ENCODE measurements at places on chromosomes 16 and 17. TPM values are rescaled to one million over a fixed set of nuclear protein-coding genes. Genes with fewer than 3 reads are reported as not detected.

CCDC154 gene
- 0.32 TPM for total RNA-seq

TBC1D3C gene
- total RNA-seq, result not detected

GP1BA gene
- total RNA-seq, result not detected

HOXB4 gene
- 3.3 TPM for total RNA-seq

MARCHF10 gene
- total RNA-seq, result under 0.01 TPM

TCAP gene
- total RNA-seq, result 0.34 TPM

JUP gene
- total RNA-seq, result 3.0 TPM

TNS4 gene
- not detected for total RNA-seq

ITGAL gene
- total RNA-seq, result not detected

TRAF4 gene
- total RNA-seq, result 23.8 TPM

GP2 gene
- total RNA-seq, result not detected

CASKIN2 gene
- 3.8 TPM for total RNA-seq

CCL17 gene
- total RNA-seq, result not detected

KRTAP4-3 gene
- not detected for total RNA-seq

CCL13 gene
- not detected for total RNA-seq

CFAP119 gene
- total RNA-seq, result 0.69 TPM

GRB7 gene
- total RNA-seq, result 0.16 TPM

TEDC2 gene
- total RNA-seq, result 0.34 TPM

POLDIP2 gene
- 47.1 TPM for total RNA-seq

KRT32 gene
- total RNA-seq, result not detected

SSTR5 gene
- not detected for total RNA-seq

CBX4 gene
- 6.5 TPM for total RNA-seq

ZNF768 gene
- 15.3 TPM for total RNA-seq

PERCC1 gene
- not detected for total RNA-seq

KIF18B gene
- 0.77 TPM for total RNA-seq

MT1G gene
- not detected for total RNA-seq

PTRH2 gene
- total RNA-seq, result 23.6 TPM

CTF1 gene
- total RNA-seq, result 4.3 TPM

PRDM7 gene
- not detected for total RNA-seq

GINS3 gene
- total RNA-seq, result 1.0 TPM

MYLK3 gene
- 0.34 TPM for total RNA-seq

CPHXL2 gene
- total RNA-seq, result not detected

CMTM1 gene
- 1.5 TPM for total RNA-seq

NBR1 gene
- total RNA-seq, result 72.9 TPM

TEN1 gene
- 13.1 TPM for total RNA-seq

SLC47A2 gene
- total RNA-seq, result not detected

SMTNL2 gene
- total RNA-seq, result 0.47 TPM

SLC9A5 gene
- total RNA-seq, result 2.2 TPM

KRTAP9-3 gene
- total RNA-seq, result not detected

CSH1 gene
- not detected for total RNA-seq

ERBB2 gene
- total RNA-seq, result 24.6 TPM

RUNDC3A gene
- 0.17 TPM for total RNA-seq

MSRB1 gene
- total RNA-seq, result 7.8 TPM

KRTAP4-5 gene
- not detected for total RNA-seq

ZFHX3 gene
- total RNA-seq, result 4.7 TPM

NUDT7 gene
- 5.5 TPM for total RNA-seq

ZNF750 gene
- total RNA-seq, result 0.09 TPM

SPATA22 gene
- total RNA-seq, result not detected

SOST gene
- not detected for total RNA-seq

ST6GALNAC1 gene
- not detected for total RNA-seq

Measured in bronchial smooth muscle cell (primary cell).